ENCODE measurements at places on chromosomes 1 and 21.

DNA sequence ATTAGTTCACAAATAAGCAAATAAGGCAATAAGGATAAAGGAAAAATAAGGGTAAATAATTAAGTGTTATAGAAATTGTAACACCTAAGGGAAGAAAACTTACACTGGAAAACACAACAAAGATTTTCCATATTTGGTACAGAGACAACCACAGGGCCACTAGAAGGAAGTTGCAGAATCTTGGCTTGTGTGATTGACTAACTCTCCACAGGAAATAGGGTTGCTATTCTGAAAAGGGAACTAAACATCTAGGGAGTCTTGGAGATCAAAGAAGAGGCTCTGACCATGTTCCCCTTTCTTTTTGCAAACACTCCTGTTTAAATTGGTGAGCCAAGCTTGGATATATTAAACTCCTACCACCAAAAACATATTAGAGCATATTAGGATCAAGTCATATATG is 59.1 kb downstream of the APCS start:
- no peak for DNase-seq

GRCh38 chr1:207407655-207408260 is 46.4 kb upstream of the CR2 start:
- no peak for DNase-seq

DNA sequence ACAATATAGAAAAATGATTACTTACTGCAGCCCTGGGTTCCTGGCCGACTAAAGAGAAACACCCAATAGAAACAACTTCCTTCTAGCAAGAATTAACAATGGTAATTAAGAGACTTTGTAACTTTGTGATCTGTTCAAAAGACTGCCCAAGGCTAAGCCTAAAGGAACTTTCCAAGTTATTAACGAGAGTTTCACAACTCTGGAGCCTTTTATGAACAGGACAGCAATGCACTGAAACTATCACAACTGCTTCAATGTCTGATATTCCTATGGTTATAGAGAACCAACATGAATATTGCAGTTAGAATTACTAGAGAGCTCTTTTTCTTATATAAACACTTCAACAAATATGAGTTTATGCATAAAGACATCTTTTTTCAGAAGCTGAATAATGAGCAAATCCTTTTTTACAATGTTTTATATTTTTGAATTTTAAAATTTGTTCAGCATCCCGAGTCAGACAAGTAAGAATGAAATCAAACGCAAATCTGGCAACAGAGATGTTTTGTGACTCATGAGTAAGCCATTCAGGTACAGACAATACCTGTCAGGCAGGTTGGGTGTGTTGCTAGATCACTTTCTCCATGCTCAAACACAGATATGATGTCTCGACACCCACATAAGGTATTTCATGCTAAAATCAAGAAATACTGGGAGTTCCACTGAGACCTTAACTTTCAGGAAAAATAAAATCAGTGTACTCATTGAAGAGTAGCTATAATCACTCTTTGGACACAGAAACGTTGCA is 22.2 kb upstream of the KCNJ15 start:
- DNase-seq: no peak

DNA sequence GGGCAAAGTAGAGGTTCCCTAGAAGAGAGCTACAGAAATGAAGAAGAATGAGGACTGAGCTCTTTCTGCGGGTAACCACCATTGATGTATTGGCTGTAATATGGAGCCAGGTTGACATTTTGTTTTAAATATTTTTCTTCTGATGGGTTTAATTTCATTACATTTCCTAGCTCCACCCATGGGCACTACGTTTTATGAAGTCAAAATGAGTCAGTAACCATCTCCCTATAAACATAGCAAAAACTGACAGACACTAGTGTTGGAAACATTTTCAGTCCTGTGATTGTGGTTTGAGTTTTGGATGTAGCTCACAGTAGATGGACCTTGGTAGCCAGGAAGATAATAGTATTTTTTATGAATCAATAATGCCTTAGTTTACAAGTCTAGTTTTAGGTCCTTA is 470.4 kb upstream of the B3GALT2 start:
- no peak for DNase-seq

DNA sequence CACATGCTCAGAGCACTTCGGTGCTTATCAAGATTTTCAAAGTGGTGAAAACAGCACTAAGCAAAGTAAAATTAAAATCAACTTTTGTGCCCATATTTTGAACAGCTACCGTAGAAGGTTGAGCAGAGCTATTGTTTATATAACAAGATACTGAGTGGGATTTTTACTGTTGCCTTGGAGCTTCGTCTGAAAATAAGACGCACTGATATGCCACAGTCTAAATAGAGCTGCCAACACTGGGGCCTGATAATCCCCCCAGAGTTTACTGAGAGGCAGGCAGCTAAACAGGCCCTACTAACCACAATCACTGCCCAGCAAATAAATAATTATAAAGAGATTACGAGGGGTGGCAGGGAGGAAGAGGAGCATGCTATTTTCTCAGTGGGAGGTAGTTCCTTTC is 650 bp upstream of the CCDC190 start:
- no peak for DNase-seq

DNA sequence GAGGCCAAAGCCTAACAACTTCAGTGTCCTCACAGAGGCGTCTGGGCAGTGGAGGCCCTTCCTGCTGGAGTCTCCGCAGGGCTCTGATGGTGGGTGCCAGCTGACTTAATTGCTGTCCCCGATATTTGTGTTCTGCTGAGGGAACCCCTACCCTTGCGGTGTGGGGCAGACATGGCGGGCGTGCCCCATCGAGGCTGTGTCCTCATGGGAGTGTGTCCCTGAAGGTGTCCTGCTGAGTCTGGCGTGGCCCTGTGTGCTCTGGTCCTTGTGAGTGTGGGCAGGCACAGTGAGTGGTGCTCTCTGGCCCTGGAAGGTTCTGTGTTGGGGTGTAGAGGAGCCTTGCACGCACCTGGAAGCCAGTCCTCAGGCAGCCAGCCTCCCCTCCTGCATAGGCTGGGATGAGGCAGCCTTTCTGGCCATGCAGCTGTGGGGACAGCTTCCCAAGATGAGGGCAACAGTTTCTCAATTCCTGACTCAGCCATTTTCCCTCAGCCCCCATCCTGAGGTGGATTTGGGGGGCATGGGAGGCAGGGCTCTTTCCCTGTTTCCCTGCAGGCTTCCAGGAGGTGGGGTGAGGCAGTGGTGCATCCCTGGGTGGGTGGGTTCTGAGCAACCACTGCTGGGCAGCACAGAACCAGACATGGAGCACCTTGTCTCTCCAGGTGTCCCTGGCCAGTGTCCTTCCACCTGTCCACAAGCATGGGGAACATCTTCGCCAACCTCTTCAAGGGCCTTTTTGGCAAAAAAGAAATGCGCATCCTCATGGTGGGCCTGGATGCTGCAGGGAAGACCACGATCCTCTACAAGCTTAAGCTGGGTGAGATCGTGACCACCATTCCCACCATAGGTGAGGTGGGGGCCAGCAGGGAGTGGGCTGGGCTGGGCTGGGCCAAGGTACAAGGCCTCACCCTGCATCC is 6.5 kb downstream of the C1orf35 start:
- no peak for DNase-seq

GRCh38 chr21:35829067-35829466 is 231.3 kb downstream of the SETD4 start:
- no peak for DNase-seq

DNA sequence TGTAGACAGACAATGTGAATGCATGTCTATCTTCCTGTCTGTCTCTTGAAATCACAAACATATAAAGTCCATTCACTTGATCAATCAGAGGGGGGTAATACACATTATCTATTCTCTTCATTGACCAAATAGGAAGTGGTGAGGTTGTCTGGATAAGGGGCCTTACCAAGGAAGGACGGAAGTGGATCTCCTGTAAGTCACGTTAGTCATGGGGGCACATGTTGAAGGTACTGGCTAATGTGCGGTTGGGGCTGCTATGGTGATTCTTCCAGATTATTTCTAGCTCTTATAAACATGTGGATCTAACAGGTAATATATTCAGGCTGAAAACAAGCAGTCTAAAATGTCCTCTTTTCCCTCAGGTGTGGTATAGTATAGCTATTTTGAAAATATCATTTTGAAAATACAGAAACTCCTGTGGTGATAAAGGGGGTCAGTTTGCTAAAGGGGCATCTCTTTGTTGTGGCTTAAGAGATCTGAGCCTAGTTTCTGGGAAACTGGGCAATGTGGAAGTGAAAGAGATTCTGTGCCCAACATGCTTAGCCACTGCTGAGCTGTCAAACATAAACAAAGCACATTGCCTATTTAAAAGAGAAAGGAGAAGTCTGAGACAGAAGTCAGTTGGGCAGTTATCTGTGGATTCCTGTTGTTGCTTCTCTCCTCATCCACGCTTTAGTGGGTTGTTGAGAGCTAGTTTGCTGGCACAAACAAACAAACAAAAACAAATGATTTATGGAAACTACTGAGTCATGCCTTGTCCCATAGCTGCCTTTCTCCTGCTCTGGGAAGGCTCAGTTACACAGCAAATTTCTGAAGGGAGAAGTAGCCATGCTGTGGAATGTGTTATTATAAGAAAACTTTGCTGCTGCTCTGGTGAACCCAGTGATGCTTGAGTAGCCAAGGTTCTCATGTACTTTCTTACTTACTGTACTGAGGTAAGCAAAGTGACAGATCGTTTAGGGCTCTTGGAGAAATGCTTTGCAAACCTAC is 166.9 kb downstream of the HLX start:
- no peak for DNase-seq

- no peak for DNase-seq
These were observed 263.1 kb upstream of the CHRM3 start for GRCh38 chr1:239123260-239123659.

DNA sequence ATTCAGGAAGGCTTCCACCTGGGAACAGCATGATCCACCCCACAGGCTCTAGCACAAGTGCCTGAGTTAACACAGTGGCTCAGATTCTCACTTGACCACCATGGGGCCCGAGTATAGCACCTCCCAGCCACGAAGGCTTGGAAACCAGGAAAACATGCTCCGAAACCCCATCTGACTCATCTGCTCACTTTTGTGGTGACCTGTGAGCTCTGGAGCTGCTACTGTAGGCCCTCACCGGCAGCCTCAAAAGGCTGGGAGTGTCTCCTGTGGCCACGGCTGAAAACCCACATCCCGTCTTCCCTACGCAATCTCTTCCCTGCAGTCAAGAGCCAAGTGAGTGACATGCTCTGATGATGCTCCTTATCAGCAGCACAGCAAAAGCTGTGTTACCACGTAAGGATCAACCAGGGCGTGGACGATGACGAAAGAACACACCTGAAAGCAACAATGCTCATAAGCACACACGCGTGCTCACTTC is 81.4 kb downstream of the TGFBR3 start:
- DNase-seq: no peak

GRCh38 chr1:185045814-185046492 is 595 bp downstream of the RNF2 start:
- DNase-seq: peak; percentile 71

GRCh38 chr1:246428542-246429308 is 78.4 kb downstream of the SMYD3 start:
- no peak for DNase-seq

DNA sequence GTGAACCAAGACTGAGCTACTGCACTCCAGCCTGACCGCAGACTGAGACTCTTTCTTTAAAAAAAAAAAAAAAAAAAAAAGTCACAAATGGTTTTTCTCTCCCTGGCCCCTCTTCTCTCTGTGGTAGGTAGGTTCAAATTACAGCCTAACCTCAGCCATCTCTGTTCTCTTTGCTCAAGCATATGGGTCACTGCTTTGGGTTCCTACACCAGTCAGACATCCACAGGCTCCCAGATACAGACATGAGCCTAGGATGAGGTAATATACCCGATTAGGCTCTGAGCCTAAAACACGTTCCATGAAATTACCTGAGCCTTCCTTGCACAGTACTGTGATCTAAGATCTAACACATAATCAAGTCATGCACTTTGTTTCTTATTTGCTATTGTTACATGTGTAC is 90.5 kb upstream of the JAK1 start:
- no peak for DNase-seq

DNA sequence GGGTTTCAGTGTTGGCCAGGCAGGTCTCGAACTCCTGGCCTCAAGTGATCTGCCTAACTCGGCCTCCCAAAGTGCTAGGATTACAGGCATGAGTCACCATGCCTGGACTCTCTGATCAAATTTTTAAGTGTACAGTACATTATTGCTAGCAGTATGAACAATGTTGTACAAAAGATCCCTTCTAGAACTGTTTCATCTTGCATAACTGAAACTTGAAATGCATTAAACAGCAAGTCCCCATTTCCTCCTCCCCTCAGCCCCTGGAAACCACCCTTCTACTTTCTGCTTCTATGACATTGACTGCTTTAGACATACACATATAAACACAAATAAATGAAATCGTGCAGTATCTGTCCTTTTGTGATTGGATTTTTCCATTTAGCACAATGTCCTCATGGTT is 463.4 kb downstream of the PTPRC start:
- DNase-seq: no peak

- no peak for DNase-seq
These were observed 540.8 kb upstream of the ADAMTS5 start for GRCh38 chr21:27507695-27508094.

DNA sequence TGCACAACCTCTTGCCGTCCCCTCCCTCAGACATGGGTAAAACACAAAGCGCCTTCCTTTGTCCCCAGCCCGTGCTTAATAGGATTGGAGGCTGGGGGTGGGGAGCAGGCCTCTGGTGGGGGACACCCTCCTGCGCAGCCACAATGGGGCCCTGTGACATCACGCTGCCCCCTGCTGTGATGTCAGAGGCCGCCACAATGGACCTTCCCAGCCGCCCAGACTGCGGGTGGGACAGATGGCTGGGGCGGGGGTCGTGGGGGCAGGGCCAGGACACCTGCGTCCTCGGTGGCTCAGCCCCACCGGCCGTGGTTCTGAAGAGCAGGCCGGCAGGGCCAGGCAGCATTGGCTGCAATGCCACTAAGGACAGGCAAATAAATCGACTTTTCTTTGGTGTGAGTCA is 39.9 kb downstream of the EPHA2 start:
- DNase-seq: peak; percentile 40

DNA sequence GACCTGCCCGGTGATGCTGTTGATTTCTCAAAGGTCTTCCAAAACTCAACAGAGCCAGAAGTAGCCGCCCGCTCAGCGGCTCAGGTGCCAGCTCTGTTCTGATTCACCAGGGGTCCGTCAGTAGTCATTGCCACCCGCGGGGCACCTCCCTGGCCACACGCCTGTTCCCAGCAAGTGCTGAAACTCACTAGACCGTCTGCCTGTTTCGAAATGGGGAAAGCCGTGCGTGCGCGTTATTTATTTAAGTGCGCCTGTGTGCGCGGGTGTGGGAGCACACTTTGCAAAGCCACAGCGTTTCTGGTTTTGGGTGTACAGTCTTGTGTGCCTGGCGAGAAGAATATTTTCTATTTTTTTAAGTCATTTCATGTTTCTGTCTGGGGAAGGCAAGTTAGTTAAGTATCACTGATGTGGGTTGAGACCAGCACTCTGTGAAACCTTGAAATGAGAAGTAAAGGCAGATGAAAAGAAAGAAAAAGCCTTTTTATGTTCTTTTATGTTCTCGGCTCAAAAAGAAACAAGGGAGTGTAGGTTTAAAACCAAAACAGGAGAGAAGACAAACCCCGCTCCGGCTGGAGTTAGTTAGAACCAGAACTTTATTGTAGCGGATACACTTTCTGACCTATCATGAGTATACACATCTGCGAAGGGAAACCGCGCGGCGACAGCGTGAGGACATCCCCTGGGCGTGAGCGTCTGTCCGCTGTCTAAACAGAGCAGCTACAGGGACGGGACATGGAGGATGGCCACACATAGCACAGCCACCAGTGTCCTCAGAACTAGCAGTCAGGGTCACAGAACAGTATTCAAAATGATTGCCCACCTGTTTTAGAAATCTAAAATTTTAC is 77.1 kb downstream of the PIK3CD start:
- no peak for DNase-seq

GRCh38 chr1:60066001-60066400 is 7.6 kb downstream of the C1orf87 start:
- no peak for DNase-seq

- DNase-seq: no peak
These were observed 68.0 kb downstream of the USP25 start for GRCh38 chr21:15797577-15798363.
